ENCODE measurements at places on chromosomes 7 and 10. TPM values are rescaled to one million over a fixed set of nuclear protein-coding genes. Genes with fewer than 3 reads are reported as not detected.

DNA sequence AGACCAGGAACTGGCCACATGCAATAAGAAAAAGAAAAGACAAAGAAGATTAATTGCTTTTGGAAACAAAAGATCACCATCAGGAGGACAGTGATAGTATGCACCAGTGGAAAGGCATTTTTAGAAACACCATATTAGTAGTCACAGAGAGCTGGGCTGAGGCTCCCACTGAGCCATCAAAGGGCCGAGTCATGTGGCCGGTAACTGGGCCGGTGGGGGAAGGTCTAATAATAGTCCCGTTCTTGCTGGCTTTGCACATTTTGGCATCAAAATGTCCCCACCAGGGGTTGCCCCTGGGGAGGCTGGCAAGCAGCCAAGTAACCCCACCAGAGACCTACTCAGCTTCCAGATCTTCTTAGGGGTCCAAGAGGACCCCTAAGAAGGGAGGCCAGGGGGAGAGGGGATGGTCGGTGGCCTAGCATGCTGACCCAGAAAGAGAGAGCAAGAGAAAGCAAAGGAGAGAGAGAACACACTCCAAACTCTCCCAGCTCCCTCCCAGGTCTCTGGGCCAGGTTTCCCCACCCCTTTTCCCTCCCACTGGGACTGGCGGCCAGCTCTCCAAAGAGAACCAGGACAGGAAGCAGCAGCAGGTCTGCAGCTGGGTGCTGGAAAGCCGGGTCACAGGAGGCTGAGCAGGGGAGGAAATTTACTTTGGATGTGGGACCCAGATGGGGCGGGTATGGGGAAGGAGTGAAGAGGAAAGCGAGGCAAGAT lies 70.2 kb upstream of the FGFR2 start:
- DNase-seq, result no peak

GRCh38 chr10:130933008-130933390 lies 378.5 kb downstream of the TCERG1L start:
- DNase-seq, result no peak

DNA sequence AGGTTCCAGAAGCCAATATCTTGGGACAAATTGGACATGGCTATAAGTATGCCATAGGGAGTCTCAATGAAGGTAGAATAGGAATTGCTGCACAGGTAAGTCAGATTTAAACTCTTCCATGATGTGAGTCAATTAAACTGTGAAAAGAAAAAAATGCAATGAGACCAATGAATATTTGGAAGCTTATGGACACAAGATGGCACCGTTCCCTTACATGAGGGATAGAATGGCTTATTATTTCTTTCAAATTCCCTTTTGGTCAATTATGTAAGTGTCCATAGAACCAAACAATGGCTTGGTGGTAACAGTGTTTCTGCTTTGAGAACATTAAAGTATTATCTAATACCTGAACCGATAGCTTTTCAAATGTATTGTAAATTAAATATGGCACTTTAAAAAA lies 35.6 kb downstream of the ACADSB start:
- no peak for DNase-seq

GRCh38 chr10:88545359-88545758 lies 37.8 kb downstream of the RNLS start:
- no peak for DNase-seq

- no peak for DNase-seq
These were observed 336.0 kb downstream of the PLXNA4 start for GRCh38 chr7:132240262-132240661.

The TAS2R41 gene
- not detected for total RNA-seq

DNA sequence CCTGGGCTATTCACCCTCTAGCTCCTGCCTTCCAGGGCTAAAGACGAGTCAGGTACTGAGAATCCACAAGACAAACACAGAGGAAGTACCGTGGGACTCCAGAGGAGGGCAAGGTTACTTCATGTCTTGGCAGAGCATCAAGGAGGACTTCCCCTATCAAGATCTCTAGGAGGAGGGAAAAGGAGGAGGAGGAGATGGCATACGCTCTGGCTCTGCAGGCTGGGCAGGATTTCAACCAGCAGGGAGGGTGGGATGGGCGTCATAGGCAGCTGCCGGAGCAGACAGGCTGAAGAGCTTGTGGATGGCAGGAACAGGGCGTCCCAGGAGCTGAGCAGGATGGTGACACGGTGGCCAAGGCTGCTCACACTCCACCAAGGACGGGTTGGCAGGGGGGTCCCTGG lies 21.3 kb downstream of the MDH2 start:
- DNase-seq, result peak; percentile 42

The OR2A5 gene
- not detected for total RNA-seq

The KNDC1 gene
- total RNA-seq, result 0.11 TPM

- no peak for DNase-seq
These were observed 91.9 kb upstream of the MYO3A start for GRCh38 chr10:25842146-25842545.

DNA sequence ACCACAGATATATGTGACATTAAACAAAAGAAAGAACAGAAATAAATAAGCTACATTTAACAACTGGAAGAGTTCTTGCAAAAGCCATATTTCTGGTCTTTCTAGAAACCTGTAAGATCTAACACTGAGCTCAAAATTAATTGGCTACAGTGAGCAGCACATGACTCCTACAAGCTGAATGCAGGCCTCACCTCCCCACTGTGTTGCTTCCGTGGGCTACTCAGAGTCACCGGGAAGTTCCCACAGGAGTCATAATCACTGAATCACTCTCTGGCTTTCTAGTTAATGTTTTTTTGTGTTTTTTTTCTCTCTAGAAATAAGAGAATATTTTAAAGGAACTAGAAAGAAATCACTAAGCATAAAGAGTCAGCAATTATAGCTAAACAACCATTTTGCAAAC lies 10.2 kb upstream of the MRPS24 start:
- no peak for DNase-seq

The EN2 gene
- not detected for total RNA-seq

DNA sequence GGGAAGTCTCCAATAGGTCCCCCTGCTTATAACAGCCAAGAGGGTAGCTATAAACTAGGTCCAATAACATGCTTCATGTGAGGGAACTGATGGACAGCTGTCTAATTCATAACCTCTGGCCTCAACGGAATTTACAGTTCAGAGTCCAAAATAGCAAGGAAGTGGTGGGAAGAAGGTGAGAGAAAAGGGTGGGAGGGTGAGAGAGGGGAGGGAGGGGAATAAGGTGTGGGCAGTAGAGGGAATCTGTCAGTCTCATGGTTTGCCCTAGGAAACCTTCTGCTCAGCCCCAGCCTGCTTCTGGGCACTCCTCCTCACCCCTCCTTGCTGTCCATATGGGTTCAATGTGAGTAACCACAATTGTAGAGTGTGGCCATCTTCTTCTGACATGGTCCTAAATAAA lies 133.4 kb upstream of the ADO start:
- DNase-seq, result no peak

DNA sequence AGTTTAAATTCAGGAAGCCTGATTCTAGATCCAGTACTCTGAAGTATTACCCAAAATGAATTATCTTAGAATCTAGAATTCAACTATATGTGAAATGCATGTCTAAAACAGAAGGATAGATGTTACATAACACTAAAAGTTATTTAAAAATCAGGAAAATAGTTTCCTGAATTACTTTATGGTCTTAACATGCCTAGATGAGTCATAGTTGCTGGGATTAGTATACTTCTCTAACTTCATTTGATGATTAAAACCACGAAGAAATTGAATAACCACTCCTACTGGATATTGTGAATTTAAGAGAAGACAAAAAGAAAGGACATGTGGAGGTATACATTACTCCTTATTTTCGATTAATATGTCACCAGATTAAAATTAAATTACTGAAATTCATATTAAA lies 65.5 kb downstream of the ATAD1 start:
- DNase-seq, result no peak

DNA sequence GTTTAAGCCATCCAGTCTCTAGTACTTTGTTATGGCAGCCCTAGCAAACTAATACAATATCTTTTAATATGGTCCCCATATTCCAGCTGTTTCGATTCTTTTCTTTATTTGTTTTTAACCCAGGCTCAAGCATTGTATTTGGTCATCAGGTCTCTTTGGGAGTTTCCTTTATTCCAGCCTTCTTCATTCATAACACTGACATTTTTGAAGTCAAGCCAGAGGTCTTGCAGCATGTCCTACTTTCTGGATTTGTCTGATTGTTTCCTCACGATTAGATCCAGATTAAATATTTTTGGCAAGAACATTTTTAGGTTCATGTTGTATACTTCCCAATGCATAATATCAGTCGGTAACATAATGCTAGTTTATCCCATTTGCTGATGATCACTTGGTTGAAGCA lies 11.8 kb downstream of the SLC25A13 start:
- no peak for DNase-seq

- no peak for DNase-seq
These were observed 150.1 kb upstream of the KLF6 start for GRCh38 chr10:3935141-3935540.

GRCh38 chr10:89426230-89426868 lies 12.0 kb downstream of the IFIT5 start:
- no peak for DNase-seq

The FKBP6 gene
- total RNA-seq, result not detected

The AVPI1 gene
- total RNA-seq, result 9.1 TPM

GRCh38 chr7:8105449-8106095 lies 137.0 kb downstream of the GLCCI1 start:
- no peak for DNase-seq

- DNase-seq, result no peak
These were observed 41.1 kb upstream of the TMEM72 start for GRCh38 chr10:44870031-44870430.

- no peak for DNase-seq
These were observed 42.7 kb upstream of the CACNB2 start for GRCh38 chr10:18097524-18097923.

- DNase-seq, result no peak
These were observed 32.8 kb downstream of the IL15RA start for GRCh38 chr10:5944389-5945189.

The MNX1 gene
- total RNA-seq, result 9.5 TPM

The FOXP2 gene
- total RNA-seq, result not detected

GRCh38 chr10:104340111-104340526 lies 1.9 kb upstream of the ITPRIP start:
- peak; percentile 66 for DNase-seq

GRCh38 chr10:23318359-23318758 lies 26.2 kb downstream of the C10orf67 start:
- DNase-seq, result no peak

The PRKRIP1 gene
- total RNA-seq, result 33.9 TPM

DNA sequence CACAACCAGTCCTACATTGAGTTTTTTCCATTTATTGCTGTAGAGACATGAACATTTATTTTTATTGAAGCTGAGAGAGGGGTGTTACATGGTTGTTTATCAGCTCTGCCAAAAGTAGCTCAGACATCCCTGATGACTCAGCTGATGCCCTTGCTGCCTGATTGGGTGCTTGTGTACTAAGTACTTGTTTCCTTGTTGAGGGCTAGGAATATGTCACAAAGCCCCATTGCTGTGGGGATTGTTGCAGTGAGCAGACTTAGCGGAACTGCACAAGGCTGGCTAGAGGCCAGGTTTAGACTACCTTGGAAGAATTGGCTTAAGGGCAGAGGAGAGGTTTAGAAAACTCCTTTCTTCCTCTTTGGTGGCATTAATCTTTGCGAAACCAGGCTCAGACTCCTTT lies 110.6 kb downstream of the AUTS2 start:
- DNase-seq, result peak; percentile 3

- DNase-seq, result no peak
These were observed 181.7 kb downstream of the HECW1 start for GRCh38 chr7:43294080-43294630.

DNA sequence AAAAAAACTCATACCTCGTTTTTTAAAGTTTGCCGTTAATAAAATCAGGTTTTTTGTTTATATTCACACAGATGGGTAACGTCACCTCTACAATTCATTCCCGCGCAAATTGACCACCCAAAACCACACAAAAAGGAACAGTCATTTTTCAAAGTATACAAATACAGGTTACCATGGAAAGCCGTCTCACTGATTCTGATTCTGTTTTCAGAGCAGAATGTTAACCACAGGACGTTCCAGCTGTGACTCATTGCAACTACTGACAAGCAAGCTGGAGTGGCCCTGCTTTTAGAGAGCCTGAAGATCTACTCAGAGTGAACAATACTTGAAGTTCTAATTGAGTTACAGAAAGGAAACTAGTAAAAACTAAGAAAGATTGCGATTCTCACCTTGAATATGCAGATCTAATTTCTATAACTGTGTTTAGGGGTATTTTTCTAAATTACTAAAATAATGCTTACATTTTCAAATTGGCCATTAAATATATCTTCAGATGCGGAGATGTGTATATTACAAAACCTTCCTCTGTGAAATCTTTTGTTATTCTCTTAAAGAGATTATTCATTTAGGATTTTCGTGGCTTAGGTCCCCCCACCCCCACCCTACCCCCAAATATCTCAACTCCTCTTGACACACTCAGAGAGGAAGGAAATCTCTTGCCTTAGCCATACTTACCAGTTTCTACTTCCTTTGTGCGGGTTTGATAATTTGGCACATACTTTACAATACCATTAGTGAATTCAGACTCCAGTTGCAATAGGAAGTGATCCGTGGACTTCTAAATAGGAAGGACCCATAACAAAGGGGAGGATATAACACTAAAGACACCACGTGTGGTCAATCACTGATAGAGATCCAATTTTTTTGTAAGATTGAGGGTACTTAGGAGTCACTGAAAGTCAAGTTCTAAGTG lies 106.0 kb downstream of the CUBN start:
- peak; percentile 27 for DNase-seq

DNA sequence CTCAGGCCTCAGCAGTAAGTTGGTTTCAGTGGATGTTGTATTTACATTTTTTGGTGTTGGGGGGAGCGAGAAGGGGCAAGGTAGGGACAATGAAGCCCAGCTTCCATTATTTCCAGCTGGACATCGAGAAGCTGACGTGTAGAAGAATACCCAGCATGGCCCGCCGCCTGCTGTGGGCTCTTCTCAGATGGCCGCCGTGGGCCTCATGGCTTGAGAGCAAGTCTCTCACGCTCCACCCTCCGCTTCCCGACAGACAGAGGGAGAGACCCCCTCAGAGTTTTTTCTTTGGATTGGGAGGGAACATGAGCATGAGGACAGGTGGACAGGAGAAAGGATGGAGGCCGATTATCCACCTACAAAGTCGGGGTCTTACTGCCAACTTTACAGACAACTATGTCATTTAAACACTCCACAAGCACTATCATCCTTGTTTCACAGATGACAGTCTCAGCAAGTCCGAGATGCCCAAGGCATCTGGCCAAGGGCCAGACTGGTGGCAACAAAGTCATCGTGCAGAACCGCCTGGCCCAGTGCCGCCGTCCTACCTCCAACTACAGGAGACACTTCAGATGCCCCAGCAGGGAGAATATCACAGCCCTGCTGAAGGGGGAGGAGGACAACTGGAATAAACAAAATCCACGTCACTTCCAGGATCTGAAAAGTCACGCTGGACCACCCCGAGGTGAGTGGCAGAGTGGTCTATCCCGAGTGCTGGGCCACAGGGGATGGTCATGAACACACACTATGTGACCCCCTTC lies 195.9 kb downstream of the DIP2C start:
- DNase-seq, result no peak

- no peak for DNase-seq
These were observed 52.6 kb upstream of the SMNDC1 start for GRCh38 chr10:110357252-110357780.

The TEX47 gene
- total RNA-seq, result not detected

DNA sequence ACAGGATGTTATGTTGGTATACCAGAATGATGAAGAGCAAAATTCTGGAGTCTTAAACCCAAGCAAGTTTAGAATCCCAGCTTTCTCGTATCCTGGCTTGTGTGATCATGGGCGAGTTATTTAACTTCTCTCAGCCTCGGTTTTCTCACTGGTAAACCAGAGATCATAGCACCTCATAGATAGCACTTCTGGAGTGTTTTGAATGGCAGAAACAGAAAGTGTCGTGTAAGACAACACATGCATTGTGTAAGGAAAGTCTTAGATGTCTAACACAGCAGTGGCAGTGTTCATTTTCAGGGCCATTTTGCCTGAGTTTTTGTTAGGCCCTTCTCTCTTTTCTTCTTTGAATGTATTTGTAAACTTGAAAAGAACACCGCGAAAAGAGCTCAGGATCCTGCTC lies 465.1 kb downstream of the AUTS2 start:
- DNase-seq, result no peak

Data from K562 (cell line).